Activated T-cell treated with anti-CD3 and anti-CD28 coated beads for 4 hours (primary cell): ENCODE measurements at places on chromosomes 6 and 20.

DNA sequence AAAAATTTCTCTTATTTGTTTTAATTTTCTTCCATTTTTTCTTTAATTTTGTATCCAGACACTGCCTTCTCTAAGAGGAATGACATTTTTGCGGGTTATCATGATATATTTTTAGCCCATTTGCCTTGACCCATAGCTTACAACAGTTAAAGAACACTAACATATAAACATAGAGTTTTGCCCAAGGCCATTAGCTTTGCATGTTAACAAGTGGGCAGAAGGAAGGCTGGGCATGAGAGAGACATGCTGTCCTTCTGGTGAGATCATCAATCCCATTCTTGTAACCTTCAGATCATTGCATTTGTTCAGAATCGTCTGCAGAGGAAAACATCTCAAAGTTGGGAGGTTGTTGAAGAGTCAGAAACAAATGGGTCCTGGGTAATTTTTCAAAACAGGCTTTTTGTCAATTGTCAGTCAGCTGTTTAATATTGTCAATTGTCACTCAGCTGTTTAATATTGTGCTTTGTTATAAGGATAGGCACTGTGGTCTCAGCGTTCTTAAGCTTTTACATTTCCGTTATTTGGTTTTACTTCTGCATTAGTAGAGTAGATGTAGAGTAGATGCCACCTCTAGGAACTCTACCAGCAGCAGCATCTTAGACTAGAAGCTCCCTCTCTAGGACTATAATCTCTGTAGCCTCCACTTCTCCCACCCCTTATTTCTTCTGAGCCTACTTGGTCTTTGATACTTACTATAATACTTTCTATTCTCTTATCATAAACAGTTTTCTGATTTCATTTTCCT is 243.1 kb downstream of the ESR1 start:
- no peak for DNase-seq

GRCh38 chr20:24968278-24968800 is 19.3 kb downstream of the CST7 start:
- DNase-seq: no peak

DNA sequence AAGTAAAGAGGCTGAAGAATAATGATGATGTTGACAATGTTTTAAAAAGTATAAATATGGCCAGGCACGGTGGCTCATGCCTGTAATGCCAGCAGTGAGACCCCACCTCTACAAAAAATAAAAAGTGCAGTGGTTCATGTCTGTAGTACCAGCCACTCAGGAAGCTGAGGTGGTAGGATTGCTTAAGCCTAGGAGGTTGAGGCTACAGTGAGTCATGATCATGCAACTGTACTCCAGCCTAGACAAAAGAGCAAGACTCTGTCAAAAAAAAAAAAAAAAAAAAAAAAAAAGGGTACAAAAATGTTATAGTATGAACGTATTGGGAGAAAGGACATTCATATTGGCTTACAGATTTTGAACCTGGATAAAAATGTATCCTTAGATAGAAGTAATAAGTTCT is 543.1 kb upstream of the IRAK1BP1 start:
- no peak for DNase-seq

DNA sequence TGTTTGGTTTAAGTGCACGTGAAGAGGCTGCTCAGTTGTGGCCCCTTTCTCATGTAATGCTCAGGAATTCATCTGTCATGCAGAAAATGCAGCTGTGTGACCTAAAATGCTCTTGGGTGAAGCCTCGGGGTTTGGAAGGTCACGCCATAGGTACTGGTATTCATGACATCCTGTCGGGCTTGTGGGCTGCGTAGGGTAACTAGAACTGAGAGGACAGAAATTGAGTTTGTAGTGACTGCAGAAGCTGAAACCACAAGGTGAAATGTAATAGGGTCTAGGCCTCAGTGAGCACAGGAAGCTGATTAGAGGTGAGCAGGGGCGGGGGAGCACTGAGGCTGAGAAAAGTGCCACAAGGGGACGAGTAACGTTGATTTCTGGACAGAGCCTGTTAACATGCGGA is 128.8 kb downstream of the SOBP start:
- DNase-seq: peak; percentile 7

GRCh38 chr6:142871910-142872331 is 73.1 kb downstream of the HIVEP2 start:
- peak; percentile 39 for DNase-seq

GRCh38 chr6:136188486-136188885 is 61.6 kb downstream of the MTFR2 start:
- no peak for DNase-seq

- DNase-seq: no peak
Observed at GRCh38 chr20:22684763-22685443, 100.5 kb upstream of the FOXA2 start.

DNA sequence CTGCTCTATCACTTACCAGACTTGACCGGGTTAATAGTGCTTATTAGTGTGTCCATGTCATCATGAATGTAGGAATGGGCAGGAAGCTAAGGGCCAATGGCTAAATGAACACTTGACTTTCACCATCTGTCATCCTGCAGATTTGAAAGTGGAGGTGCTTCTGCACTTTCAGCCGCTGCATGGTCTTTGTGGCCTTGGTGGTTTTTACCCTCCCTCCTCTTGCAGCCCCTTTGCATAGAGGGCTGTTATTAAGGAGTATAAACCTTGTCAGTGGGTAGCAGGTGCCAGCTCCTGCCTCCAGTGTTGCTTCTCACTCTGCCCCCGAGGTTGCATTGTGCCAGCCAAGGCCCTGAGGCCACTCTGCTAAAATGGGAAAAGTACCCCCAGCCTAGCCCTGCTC is 122.2 kb upstream of the TNFAIP3 start:
- DNase-seq: no peak

- DNase-seq: no peak
Observed at GRCh38 chr20:62663145-62664018, 21.1 kb downstream of the SLCO4A1 start.

- no peak for DNase-seq
Observed at GRCh38 chr6:159919800-159920199, 29.0 kb downstream of the MAS1 start.

DNA sequence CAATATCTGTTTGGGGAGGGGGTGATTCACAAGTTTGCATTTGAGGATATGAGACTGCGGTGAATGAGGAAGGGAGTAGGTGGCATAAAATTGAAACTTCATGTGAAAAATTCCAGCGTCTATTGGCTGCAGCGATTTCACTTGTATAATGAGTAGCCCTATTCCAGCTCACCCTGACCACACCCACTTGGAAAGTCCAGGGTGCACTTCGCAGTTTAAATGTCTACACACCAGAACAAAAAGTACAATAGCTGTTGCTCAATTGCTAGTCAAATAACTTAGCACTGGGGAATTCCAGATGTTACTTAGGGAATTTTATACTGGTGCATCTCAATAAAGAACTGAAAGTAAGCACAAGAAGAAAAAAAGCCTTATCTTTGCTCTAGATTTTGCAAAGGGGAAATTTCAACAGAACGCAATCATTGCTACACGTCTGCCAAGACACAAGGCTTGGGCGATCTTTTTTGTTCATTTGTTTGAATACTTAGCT is 6.3 kb downstream of the TNFAIP3 start:
- DNase-seq: peak; percentile 75

DNA sequence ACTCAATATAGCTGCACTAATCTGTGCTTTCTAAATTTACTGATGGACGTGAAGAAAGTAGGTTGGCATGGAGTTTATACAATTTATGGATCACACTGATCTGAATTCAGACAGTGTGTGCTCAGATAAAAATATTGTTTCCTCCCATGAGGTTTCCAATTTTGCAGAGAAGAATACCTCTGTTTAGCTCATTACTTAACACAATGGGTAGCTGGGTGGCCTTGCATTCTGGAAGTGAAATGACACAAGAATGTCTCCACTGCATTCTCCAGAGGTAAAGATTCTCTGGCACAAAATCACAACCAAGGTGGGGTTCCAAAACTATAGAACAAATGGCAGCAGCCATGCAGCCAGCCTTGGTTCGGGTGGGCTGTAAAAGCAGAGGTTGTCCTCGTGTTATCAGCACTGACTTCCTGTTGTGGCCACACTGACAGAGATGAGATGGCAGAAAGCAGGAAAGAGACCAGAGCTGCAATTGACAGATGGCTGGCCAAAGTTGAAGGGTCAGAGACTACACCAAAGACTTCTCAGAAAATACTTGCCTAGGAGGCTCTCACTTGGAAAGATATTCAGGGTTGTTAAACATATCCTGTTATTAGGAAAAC is 50.2 kb downstream of the HDAC2 start:
- no peak for DNase-seq
